ENCODE measurements at places on chromosomes 6 and 20.

DNA sequence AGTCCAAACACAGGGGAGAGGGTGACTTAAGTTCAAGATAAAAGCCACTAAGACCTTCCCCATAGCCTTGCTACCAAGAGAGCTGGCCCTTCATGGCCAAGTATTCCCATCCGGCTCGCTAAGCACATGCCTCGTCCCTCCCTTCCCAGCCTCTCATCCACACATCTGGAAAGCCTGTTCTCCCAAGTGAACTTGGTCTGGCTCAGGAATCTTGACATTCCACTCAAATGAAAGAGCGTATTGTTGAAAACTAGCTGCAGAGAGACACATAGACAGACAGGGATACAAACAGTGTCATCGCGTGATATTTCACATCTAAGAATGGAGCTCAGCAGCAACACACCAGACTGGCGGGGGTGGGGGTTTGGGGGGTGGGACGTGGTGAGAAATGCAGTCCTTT, 182.8 kb upstream of the FOXQ1 start:
- no peak for DNase-seq

DNA sequence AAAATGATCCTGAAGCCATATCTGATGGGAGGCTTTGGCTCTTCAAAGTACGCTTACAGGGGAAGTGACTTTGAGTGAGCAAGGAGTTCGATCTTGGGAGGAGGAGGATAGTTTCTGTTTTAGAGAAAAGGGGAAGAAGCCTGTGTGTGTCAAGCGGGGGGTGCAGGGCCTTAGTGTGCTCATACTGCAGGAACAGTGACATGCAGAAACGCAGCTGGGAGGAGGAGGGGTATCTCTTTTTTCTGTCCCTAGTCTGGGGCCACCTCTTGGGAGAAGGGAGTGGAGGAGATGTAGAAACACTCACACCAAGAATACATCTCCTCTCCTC, 19.8 kb downstream of the SIRPD start:
- DNase-seq, result no peak

- DNase-seq, result no peak
Measured at GRCh38 chr6:95249661-95250060, 327.7 kb upstream of the MANEA start.

DNA sequence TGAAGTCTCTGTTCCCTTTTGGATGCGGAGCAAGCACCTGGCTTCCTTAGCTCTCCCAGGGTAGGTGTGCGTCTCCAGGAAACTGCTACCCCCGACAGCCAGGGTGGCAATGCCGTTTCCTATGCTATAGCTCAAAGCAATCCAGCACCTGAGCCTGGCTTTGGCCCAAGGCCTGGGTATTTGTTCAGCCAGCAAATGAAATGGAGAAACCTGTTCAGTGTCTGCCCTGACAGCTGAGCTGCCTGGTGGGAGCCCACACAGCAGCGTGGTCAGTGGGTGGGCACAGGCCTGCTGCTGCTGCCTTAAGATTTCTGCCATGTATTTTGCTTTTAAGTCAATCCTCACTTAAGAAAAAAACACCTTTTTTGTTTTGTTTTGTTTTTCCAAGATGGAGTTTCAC, 13.7 kb downstream of the SPATA2 start:
- no peak for DNase-seq

DNA sequence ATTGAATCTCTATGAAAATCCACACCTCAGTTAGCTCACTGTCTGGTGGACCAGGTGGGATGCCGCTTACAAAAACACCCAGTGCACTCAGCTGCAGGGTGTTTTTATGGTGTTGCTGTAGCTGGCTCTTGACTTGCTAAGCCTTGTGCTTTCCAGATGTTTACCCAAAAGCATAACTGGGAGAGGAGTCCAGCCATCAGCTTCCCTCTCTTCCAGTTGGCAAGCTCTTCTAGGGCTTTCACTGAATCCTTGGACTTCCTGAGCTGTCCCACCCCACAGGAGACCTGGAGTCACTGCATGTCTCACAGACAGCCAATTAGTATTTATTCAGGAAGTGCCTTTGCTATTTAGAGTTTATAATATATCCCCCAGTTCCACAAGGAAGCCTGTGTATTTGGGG, 210.9 kb downstream of the FNDC1 start:
- DNase-seq, result no peak

- no peak for DNase-seq
Measured at GRCh38 chr6:43734294-43734665, 35.7 kb upstream of the VEGFA start.

GRCh38 chr20:50188879-50189680, 1.6 kb upstream of the CEBPB start:
- no peak for DNase-seq

DNA sequence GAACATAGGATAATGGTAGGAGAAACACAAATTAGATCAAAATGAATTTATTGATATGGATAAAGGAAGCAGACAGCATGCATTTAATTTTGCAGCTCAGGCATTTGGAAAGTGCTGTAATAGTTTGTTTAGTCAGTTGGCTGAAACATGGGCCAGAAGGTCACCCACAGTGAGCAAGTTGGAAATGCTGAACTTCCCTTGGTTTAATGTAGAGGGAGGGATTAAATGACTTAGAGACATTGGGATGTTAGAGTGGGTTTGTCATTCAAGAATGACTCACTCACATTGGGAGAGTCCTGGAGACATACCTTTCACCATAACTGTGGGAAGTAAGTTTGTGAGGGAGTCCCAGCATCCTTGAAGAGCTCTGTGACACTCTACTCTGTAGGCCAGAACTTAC, 231.5 kb upstream of the PLCB4 start:
- DNase-seq, result no peak
